Left lobe of liver (tissue), 2 donors: ENCODE measurements at places on chromosomes 3 and 15. TPM values are rescaled to one million over a fixed set of nuclear protein-coding genes. Genes with fewer than 3 reads are reported as not detected.
A peak's percentile ranks its signal among the peaks of the same experiment; 100 is the strongest.

DNA sequence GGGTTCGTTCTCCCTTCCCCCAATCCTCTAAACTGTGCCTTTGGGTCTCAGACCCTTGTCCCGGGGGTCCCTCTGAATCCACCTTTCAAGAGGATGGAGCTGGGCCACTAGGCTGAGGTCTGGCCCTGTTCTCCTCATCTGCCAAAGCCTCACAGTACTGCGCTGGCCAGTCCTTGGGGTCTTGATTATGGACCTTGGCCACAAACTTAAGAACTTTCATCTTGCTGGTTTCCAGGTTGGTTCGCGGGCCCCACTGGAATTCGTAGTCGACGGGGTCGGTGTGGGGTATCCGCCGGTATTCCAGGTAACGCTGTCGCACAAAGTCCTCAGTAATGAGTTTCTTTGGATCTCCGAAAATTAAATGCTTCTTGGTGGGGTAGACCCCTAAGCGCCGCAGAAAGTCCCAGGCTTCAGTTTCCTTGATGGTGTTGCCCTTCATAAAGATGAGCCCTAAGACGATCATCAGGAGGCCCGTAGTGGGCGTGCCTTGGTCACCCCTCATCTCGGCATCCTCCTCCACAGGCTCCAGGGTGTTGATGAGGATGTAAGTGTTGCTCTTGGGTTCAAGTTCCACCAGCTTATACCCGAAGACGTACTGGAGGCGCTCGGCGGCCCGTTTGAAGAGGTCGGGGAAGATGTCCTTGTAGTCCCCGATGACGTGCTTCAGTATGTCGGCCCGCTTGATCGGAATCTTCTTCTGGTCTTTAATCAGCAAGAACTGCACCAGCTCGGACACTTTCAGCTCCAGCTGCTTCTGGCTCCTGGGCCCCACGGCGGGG is 727 bp downstream of the NSMCE3 start:
- DNase-seq, result no peak

DNA sequence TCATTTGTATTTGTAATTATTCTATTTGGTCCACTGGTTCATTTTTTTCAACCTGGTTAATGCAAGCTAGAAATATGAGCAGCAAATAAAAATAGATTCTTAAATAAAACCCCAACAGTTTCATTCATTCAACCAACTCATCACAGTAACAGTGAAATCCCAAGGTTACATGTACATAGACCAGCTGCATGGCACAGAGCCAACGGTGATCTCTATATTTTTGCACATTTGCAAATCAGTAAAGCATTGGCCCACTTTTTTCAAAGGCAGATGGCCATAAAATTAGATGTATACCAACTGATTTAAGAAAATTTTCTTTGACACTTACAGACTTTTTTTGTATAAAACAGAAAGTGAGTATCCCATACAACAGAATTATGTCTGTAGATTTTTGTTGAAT is 49.3 kb downstream of the STRIT1 start:
- no peak for DNase-seq

DNA sequence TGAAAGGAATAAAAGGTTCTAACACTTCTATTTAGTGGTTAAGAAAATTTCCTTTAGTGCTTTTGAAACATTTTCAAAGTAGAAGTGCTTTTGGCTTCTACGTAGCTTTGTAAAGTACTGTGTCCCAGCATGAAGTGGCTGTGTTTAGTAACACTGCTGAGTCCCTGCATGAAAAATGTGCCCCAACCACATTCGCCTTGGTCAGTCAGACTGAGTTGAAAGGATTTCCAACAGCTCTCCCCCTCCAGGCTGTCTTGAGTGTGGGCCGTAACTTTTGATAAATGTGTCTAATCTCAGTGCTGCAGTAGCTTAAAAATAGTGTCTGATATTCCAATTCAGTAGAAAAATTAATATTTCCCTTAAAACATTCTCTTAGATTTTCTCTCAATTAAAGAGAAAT is 115.0 kb downstream of the NR1D2 start:
- DNase-seq, result no peak

DNA sequence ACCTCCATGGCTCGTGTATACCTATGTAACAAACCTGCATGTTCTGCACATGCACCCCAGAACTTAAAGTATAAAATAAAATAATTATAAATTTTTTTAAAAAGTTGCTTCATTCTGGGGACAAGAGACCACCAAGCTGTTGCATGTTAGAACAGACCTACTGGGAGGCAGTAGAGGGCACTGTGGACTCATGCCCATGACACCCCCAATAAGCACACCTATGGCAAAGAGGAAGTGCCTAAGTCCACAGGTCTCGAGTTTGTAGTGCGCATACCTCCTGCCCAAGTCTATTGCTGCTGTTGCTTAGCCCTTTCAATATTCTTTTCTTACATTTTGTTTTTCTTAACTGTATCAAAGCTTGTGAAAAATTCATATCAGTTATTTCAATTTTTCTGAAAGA is 267.9 kb upstream of the THBS1 start:
- DNase-seq, result no peak

DNA sequence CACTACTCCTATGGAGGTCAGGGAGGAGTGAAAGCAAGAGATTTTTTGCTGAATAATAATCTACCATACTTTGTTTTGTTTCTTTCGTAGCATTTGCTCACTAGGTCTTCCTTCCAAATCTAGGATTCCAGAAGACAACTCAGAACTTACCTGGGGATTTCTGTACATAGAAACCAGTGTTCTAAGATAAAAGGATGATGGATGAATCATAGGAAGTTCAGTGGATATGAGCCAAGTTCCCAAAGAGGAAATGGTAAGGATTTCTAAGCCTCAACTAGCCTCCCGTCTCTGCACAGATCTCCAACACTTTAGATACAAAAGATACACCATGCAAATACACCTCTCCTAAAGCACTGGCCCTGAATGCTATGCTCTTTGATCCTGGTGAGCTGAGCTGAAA is 283.9 kb downstream of the TAFA4 start:
- DNase-seq, result no peak

GRCh38 chr3:146493221-146493620 is 23.9 kb upstream of the PLSCR2 start:
- no peak for DNase-seq

DNA sequence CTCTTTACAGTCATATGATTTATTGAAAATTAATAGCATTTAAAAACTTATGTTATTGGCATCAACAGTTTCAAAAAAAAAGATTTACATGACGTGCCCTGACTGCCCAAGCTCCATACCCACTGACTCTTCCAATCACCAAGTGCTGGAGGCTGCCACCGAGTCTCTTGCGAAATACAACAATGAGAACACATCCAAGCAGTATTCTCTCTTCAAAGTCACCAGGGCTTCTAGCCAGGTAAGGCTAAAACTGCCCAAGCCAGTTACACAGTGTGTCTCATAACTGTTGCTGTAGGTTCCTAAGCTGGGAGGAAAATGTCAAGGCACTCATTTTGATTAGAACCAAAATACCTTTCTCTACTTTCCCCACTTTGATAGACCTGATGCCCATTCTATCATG is 4.5 kb downstream of the FETUB start:
- peak; percentile 65 for DNase-seq

GRCh38 chr3:142904639-142905436 is 16.0 kb upstream of the PCOLCE2 start:
- DNase-seq, result no peak

DNA sequence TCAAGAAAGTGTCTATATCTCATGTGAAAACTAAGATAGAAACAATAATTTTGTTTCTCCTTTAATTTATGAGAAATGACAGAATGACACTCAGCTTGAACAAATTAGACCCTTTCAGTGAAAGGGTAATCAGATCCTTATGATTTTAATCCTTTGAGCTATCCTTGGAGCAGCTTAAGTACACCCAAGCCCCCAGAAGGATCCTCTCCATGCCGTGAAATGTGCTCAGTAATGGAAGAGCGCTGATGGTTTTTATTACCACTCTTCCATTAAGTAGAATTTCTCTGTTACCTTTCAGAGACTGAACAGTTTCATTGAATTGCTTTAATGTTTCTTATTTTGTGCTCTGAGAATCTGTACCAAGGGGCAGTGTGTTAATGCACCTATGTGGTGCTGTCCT is 54.3 kb downstream of the HMG20A start:
- DNase-seq, result no peak

- no peak for DNase-seq
Observed at GRCh38 chr15:92819278-92820235, 80.6 kb upstream of the CHD2 start.

GRCh38 chr15:60713119-60714084 is 234.5 kb upstream of the ICE2 start:
- DNase-seq, result no peak

- DNase-seq, result no peak
Observed at GRCh38 chr3:173003471-173003870, 137.6 kb downstream of the SPATA16 start.

GRCh38 chr3:151226088-151226563 is 23.1 kb upstream of the GPR171 start:
- DNase-seq, result no peak

DNA sequence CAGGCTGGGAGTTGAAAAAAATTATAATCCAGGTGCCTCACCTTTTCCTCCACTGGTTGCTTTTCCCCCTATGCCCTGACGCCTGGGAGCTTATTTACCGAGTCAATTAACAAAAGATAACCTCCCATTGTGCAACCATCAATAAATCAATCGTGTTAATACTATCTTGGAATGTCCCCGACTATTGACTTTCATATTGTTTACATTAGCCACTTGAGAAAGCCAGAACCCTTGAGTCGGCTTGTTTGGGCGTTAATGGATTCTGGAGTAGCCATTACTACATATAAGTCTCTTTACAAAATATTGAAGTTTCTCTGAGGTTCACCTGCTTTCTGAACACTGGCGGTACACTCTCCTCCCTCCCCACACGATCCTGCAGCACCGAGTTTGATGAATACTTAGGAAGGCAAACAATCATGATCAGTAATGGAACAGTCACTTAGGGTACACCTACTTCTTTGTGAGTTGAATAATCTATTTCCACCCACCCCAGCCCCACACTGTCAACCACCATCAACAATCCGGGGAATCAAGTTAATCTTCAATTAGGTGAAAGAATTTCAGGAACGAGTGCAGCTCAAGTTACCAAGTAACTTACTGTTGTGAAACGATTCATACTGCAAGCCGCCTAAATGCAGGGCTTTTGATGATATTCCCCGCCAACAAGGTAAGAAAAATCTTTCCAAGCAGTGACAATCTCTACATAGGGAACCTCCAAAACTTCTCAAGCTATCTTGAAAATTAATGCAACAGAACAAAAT is 159.3 kb upstream of the NR2F2 start:
- peak; percentile 71 for DNase-seq

DNA sequence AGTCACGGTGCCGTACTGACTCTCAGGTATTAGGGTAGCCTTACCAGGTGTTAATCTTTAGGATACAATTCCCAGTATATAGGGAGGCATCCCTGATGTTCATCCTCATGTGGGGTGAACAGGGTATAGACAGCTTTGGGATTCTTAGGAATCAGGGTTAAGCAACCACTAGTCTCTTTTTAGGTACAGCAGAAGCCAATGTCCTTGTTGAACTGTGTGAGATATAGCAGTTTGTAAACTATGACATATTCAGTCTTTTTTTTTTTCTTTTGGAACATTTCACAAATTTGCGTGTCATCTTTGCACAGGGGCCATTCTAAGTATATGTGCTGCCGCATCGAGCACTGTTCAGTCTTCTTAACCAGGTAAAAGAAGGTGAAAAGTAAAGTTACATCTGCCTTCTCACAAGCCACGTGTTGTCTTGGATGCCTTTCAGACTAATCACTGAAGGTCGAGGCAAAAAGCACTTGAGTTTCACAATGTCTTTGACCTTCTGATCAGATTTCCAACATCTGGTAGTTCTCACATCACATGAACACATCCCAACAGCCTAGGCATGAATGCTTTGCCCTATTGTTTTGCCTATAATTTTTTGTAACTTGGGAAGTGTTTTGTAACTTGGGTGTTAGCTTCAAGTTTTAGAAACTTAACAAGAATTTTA is 17.2 kb downstream of the TSEN2 start:
- no peak for DNase-seq

GRCh38 chr15:62296756-62297507 is 131.8 kb upstream of the C2CD4B start:
- no peak for DNase-seq

DNA sequence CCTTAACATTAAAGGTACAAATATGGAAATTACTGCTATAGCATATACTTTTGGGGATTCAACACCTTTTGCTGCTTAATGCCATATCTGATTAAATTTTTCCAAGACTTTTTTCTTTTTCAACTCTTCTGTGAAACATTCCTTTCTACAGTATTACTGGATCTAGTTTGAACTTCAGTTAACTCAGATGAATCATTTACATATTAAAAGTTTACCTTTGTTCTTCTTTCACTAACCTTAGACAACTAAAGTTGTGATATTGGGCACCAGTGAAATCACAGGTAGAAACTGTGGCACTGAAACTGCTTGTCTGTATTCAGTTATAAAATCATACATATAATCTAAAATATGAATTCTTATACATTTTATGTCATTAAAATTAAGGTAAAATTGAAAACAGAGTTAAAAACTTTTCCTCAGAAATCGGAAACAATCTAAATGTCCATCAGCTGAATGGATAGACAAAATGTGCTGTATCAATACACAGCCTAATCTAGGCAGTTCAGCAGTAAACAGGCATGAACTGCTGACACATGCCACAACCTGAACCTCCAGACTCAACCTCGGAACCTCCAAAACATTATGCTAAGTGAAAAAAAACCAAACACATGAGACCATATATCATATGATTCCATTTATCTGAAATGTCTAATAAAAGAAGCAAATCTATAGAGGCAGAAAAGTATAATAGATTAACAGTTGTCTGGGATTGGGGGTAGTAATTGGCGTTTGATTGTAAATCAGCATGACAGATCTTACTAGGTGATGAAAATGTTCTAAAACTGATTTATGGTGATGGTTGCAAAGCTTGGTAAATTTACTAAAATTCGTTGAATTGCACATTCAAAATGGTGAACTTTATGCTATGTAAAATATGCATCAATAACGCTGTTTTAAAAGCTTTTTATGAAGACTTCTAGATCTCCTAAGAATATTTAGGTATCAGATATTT is 50.0 kb downstream of the PPARG start:
- DNase-seq, result no peak

DNA sequence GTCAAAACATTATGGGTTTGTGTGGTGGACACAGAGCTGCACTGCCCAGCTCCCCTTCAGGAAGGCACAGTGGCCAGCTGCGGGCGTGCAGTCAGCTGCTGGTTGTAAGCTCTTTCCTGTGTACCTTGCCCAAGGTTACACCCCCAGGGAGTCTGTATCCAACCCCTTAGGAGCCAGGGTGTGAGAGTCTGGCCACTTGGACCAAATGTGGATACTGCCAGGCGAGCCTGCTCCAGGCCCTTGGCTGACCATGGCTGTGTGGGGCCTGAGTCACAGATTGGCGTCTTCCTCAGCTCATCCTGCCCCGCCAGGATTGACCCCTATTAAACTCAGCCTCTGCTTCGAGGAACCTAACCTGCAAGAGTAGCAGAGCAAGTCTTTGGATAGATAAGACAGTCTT is 56.9 kb downstream of the ABHD5 start:
- no peak for DNase-seq

The NANOGP8 gene
- 0.45 TPM for total RNA-seq

The KNG1 gene
- 1,019 TPM for total RNA-seq

The UBE2E1 gene
- 17.5 TPM for total RNA-seq

The CCDC54 gene
- not detected for total RNA-seq

The CCR8 gene
- total RNA-seq, result not detected

The OTOL1 gene
- total RNA-seq, result not detected

The HACD2 gene
- 24.5 TPM for total RNA-seq

The GPR171 gene
- total RNA-seq, result 0.73 TPM

The NCBP2 gene
- total RNA-seq, result 16.0 TPM

The SGO1 gene
- total RNA-seq, result 0.63 TPM

The PLSCR2 gene
- total RNA-seq, result not detected

The PIERCE2 gene
- total RNA-seq, result 0.60 TPM
